Breast epithelium (tissue), 4 donors: ENCODE measurements at places on chromosomes 12 and 14.

DNA sequence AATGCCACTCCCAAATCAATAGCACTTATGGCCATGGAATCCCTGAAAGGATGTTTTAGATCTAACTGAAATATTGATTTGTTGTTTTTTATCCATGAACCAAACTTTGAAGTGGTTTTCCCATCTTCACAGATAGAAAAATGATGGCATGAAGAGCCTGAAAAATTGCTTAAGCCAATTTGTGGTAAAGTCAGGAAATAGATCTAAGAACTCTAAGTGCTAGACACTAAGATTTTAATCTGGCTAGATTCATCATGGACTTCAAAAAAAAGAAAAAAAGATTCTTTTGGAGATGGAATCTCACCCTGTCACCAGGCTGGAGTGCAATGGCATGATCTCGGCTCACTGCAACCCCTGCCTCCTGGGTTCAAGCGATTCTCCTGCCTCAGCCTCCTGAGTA, 45.0 kb upstream of the STRN3 start:
- DNase-seq: no peak

GRCh38 chr12:49413010-49413409, 45.7 kb downstream of the SPATS2 start:
- DNase-seq: no peak

DNA sequence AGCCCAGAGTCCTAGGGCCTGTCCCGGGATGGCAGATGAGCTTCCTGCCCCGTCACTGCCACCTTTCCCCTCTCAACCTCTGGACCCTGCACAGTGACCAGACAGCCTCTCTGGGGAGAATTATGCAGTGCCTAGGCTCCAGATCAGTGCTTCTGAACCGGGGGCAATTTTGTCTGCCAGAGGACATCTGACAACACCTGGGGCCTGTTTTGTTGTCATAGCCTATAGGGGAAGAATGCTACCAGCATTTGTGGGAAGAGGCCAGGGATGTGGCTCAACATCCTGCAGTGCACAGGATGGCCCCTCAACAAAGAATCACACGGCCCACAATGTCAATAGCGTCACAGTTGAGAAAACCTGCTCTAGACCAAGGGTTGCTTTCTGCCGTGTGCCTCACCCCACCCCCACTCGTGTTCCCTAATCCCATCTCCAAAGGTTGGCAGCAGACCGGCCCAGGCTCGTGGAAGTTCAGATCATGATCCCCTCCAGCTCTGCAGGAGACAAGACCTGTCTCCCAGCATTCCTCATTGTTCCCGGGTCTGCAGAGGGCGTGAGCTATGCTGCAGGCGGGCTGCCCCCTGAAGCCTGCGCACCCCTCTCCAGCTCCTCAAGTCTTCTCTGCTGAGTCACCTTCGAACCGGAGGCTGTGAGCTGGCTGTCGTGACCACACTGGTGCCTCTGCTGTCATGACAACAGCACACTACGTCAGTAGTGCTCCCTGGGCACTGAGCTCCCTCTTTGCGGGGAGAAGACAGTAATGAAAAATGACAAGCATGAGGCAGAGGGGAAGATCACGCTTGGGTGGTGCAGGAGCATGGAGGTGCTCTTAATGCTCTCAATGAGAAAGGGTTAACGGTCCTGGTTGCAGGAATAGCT, 2.0 kb upstream of the GAPDH start:
- no peak for DNase-seq

DNA sequence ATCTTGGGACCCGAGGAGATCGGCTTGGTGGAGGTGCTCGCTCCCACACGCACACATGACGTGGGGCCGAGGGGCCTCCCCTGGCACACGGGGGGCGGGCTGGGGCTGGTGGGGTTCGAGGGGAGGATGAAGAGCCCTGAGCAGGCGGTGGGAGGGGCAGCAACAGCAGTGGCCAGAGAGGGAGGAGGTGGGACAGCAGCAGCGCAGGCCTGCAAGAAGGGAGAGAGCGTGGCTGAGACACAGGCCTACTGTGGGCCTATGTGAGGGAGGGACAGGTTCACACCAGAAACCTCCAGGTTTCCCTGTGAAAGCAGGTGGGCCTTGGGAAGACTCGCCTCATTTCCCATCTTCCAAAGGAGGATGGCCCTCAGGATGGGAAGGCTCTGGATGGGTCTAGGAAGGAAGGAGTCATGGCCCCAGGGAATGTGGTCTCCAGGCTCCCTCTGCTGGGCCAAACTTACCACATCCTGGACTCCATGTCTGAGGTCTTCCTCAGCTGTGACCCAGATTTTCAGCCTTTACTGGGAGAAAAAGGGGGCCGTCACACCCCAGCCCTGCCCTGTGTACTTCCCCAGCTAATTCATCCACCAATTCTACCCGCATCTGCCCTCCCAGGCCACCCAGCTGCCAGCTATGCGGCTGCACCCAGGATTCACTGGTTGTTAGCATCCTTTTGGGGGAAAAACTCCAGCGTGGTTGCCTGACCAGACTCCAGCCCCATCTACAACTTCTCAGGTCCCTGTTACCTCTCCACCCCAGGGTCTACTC, 2.8 kb downstream of the PIANP start:
- no peak for DNase-seq

DNA sequence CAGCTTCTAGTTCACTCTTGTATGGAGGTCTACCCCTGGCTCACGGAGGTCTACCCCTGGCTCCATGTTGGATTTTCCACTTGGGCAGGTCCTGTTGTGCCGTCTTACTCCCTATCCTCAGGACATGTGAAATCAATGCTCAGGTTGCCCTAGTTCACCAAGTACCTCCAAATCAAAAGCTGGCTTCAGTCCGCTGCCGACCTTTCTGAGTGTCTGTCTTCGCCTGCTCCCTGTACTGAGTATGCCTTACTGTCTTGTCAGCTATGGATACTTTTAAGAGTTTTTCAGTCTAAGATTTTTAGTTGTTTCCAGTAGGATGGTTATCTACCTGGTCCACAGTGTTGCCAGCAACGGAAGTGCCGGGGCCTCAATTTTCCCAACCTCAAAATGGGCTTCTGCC, 40.1 kb upstream of the BCL11B start:
- DNase-seq: no peak

GRCh38 chr14:89648510-89648909, 231.5 kb upstream of the FOXN3 start:
- DNase-seq: no peak

- DNase-seq: no peak
Observed at GRCh38 chr12:54229624-54230212, 40.9 kb upstream of the SMUG1 start.

- DNase-seq: no peak
Observed at GRCh38 chr12:92814584-92814983, 111.8 kb downstream of the PLEKHG7 start.

GRCh38 chr12:120677765-120678473, 9.0 kb upstream of the MLEC start:
- no peak for DNase-seq

GRCh38 chr14:104096751-104097700, 11.5 kb downstream of the ASPG start:
- no peak for DNase-seq

DNA sequence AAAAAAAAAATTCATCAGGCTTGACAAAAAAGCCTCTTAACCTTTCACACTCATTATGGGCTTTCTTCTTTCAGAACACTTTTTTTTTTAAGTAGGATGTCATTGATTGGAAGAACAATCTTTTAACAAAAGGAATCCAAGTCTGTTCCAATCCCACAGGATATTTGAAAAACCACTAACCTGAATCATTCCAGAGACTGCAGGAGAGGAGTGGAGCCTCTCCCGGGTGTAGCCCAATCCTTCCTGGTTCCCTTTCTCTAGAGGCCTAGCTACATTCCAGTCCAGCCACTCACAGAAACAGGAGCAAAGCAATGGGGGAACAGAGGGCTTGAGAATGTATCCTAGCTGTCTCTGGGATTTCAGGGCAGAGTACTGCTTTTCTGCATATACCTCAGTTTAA, 4.3 kb downstream of the MFAP5 start:
- DNase-seq: no peak

DNA sequence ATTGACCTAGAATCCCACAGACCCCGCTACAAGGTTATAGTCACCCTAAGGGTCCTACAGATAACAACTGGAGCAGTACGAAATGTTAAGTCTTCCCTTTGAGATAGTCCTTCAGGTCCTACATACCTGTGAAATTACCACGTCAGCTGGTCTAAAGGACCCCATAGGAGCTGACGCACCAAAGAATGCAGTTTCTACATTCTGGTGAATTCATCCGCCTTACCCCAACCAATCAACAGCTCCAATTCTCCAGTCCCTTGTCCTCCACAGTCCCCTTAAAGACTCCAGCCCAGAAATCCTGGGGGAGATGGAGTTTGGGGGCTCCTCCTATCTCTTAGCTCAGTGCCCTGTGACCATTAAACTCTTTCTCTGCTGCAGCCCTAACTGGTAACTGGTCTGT, 36.2 kb upstream of the PRMT8 start:
- DNase-seq: no peak

GRCh38 chr12:125944446-125944845, 879.2 kb downstream of the AACS start:
- DNase-seq: no peak
